ENCODE measurements at places on chromosomes 3 and 15.
A peak's percentile ranks its signal among the peaks of the same experiment; 100 is the strongest.

DNA sequence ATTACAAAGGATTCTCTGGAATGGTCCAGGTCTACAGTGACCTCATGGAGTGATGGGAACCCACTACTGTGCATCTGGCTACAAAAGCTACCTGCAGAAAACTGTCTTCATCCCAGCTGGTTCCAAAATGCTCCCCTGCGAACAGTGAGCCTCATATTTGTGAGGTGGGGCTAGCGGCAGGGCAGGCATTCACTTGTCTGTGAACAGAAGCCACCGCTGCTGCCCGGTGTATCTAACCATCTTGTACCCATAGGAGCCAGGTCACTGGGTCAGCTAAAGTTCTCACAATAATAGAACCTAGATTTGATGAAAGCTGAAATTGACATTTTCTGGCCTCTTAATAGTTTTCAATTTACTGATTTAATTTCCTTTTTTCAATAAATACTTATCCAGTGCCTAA lies 150.7 kb downstream of the KLF13 start:
- DNase-seq: no peak

DNA sequence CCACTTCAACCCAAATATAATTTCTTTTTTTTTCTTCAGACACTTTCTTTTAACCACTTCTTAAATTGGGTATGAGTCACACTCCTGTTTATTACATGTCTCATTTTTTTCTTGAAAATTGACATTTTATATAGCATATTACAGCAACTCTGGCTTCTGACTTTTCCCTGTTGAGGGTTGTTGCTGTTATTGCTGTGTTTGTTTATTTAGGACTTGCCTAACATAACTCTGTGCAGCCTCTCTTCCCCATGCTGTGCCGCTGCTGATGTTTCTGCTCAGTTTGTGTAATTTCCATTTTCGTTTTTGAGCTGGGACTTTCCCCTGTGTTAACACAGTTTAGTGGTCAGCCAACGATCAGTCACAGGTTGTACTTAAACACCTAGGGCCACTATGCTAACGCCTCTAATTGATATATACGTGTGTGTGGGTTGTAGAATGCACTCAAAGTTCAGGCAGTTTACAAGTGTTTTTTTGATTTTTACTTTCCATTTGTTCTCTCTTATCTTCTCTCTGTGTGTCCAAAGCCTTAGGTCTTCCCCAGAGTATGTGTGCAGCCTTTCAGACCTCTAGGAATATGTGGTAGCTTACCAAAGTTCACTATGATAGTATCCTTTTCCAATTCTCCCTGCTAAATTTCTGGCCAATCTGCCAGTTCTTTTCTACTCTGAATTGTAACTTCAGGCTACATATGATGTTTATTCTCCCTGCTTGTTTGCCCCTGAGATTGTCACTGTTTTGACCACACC lies 337.2 kb downstream of the ZBTB20 start:
- DNase-seq: peak; percentile 8

- DNase-seq: no peak
These were observed 44.5 kb downstream of the SUSD5 start for GRCh38 chr3:33174095-33174494.

GRCh38 chr3:152100491-152101132 lies 168.1 kb upstream of the MBNL1 start:
- DNase-seq: no peak

DNA sequence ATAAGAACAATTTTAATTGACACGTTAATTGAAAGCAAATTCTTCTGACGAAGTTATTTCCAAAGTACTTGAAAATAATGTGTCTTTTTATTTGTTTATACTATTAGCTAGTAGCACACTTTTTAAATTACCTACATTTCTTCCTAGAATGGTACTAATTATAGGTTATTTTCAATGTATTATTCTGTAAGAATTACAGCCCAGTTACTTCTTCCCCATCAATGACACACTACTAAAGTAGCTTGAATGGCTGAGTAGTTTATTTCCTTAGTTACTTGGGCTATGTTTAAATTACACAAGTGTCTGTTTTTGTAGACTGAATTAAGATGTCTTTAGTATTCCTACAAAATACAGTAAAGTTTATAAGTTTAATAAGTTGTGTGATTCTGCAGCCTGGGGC lies 217.6 kb upstream of the IL12A start:
- no peak for DNase-seq

GRCh38 chr3:176147251-176147650 lies 1050.0 kb downstream of the TBL1XR1 start:
- DNase-seq: no peak

GRCh38 chr15:48388016-48388851 lies 57.0 kb downstream of the DUT start:
- no peak for DNase-seq

DNA sequence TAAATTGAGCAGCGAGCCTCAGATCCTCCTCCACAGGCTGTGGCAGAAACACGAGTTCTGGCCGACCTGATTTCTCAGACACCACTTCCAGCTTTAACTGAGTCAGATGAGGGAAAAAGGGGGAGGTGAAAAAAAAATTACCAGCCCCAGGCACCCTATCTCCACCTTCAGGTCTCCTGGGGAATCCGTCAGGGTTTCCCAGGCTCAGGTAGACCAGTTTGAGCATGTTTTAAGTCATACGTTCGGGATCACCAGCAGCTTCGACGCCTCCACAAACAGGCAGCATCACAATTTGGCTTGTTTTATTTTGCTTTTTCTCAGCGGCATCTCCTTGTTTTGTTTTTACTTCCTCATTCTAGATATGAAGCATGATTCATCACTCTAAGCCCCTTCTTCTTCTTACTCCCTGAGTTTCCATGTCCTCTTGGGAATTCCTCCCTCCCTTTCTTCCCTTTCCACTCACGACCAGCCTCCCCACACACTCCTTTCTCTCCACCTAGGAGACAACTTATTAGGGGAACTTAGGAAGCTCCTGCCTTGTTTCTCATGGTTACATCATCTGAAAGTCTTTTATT lies 190.1 kb downstream of the ZNF621 start:
- no peak for DNase-seq

- DNase-seq: no peak
These were observed 9.0 kb upstream of the THRB start for GRCh38 chr3:24503616-24504113.

GRCh38 chr3:33318710-33319380 lies 41.6 kb downstream of the FBXL2 start:
- DNase-seq: no peak

DNA sequence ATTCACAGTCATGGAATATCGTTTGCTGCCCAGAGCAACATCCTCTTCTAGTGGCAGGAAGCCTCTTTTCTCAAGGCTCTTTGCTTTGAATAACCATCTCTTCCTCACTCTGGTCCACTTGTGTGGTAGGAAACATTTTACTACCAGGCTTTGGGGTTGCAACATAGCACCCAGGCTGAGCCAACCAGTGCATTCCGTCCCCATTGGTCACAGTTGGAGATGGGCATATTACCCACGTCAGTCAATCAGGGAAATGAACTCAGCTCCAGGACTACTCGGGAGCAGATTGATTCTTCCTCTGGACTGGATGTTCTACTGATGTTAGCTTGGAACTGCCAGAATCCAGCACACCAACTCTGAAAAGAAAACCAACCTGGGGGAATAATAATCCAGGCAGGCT lies 4.2 kb upstream of the PEX5L start:
- no peak for DNase-seq

DNA sequence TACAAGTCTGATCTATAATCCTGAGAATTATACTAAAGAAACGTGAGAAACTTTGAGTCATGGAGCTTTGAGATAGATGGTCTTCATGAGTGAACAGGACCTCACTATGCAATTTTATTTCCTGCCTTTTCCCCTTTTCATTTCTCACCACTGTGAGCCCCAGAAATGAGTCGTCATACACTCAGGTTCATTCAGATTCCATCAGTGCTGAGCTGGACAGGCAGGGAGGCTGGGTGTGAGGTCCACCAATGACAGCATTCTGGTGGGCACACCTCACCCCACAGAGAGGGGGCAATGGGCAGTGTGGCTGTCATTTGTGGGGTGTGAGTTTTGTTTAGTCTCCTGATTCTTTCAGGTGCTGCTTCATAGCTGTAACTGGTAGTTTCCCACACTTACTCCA lies 16.9 kb downstream of the TIGIT start:
- no peak for DNase-seq

GRCh38 chr3:19216669-19217337 lies 68.5 kb downstream of the KCNH8 start:
- no peak for DNase-seq

DNA sequence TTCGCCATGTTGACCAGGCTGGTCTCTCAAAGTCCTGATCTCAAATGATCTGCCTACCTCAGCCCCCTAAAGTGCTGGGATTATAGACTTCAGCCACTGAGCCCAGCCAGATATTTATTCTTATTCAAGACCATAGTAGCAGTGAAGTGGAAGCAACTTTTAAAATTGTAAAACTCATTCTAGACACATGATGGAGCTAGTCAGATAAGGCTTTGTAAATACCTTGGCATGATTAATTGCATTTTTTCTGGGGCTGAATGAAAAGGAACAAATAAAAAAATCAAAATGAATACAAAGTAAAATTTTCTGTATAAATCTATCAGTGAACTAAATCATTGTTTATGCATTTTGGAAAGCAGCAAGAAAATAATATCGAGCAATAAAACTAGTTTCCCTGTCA lies 4.1 kb upstream of the MYO1E start:
- no peak for DNase-seq

GRCh38 chr3:64365877-64366276 lies 140.6 kb upstream of the PRICKLE2 start:
- no peak for DNase-seq

GRCh38 chr3:123610331-123610730 lies 25.5 kb upstream of the HACD2 start:
- no peak for DNase-seq

DNA sequence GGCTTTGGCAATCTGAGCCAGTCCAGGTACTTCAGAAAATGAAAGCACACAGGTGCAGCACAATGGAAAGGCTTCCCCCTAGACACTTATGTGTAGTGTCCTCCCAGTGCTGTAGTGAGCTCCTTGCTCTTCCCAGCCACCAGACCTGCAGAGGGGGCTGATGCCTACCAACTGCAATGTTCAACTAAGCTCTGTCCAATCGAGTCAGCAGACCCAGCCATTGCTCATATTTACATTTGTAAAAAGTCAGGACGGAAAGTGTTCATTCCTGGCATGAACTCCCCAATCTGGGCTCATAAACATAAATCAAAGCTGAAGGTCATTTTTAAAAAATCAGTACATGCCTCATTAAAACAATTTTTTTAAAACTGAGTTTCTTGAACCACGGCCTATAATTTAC lies 73.0 kb downstream of the FOXP1 start:
- DNase-seq: no peak

GRCh38 chr3:118799303-118799702 lies 235.3 kb downstream of the IGSF11 start:
- no peak for DNase-seq

GRCh38 chr3:135633078-135633477 lies 332.4 kb upstream of the PPP2R3A start:
- no peak for DNase-seq

DNA sequence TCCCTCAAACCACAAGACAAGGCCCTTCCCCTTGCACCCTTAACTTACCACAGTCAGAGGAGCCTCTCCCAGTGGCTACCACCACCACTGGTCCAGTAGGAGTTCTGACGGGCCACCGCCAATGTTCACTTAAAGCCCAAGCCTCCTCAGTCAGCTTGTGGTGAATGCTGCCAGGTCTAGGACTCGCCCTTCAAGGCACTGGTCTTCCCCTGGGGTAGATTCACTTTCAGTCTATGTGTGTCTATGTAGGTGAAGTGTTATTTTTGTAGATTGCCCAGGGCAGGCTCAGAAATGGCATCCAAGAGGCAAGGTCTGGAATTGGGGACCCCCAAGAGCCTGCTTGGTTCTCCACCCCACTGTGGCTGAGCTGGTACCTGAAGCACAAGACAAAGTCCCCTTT lies 15.4 kb upstream of the CASR start:
- DNase-seq: no peak

DNA sequence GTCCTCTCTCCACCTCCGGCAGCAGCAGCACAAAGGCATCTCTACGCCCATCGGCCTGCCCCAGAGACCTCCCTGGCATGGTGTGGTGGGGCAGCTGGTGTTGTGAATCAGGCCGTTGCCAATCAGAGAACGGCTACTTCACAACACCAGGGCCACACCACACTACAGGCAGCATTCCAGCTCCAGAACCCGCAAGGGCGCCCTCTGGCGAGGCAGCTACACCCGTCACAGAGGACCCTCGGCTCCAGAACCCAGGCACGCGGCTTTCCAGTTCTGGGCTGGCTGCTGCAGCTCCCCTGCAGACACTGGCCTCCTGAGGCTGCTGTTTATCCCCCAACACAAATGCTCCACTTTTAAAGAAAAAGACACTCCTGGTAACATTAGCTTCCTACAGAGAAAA lies 127.5 kb upstream of the TOPAZ1 start:
- no peak for DNase-seq

DNA sequence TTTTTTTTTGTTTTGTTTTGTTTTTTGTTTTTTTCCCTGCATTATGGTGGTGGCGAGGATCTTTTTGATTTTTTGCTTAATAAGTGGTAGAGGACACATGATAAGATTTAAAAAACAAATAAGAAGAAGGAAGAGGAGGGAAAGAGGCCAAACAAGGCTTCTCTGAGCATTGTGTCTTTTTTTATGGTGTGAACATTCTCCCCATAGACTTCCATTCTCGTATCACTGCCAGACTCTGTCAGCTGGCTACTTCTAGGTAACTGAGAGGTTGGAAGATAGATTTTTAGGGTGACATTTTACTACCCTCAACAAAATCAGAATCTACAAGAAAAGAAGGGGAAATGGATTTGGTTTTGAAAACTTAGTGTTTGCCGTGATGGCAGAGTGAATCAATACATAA lies 3.8 kb downstream of the NLGN1 start:
- DNase-seq: no peak

GRCh38 chr3:125051715-125052581 lies 3.8 kb downstream of the HEG1 start:
- peak; percentile 64 for DNase-seq

GRCh38 chr15:92226020-92226612 lies 167.6 kb upstream of the ST8SIA2 start:
- no peak for DNase-seq

GRCh38 chr3:73787620-73788019 lies 162.9 kb upstream of the PDZRN3 start:
- no peak for DNase-seq

GRCh38 chr3:4687167-4687566 lies 194.0 kb downstream of the ITPR1 start:
- no peak for DNase-seq

- no peak for DNase-seq
These were observed 156.6 kb upstream of the SLC24A5 start for GRCh38 chr15:47964229-47964628.

GRCh38 chr3:126526668-126527005 lies 2.7 kb downstream of the CHST13 start:
- no peak for DNase-seq

DNA sequence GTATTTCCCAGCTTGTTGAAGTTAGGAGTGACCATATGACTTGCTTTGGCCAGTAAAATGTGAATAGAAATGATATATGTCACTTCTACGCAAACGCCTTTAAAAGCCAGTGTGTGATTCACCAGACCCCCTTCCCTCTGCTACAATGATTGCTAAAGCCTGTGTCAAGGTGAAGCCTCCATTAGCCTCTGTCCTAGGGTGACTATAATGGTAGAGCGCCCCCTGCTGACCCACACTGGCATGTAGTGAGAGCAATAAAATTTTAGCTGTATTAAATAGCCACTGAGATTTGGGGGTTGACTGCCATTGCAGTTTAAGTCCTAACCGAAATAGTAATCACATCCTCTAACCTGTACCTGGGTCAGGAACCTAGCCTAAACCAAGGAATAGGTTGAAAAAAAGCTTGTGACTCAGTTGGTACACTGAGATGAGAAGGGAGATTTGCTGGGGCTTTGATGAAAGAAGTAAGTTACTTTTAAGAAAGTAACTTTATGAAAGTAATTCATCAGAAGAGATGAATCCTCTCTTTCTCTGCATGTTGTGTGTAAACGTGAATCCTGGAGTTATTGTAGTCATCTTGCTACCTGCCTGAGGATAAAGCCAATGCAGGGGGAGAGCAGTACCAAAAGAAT lies 52.6 kb downstream of the GTF2E1 start:
- peak; percentile 66 for DNase-seq
